ENCODE measurements at places on chromosomes 13 and 19.
A peak's percentile ranks its signal among the peaks of the same experiment; 100 is the strongest.

- peak; percentile 33 for DNase-seq
Measured at GRCh38 chr13:40446365-40446764, 220.1 kb downstream of the FOXO1 start.

DNA sequence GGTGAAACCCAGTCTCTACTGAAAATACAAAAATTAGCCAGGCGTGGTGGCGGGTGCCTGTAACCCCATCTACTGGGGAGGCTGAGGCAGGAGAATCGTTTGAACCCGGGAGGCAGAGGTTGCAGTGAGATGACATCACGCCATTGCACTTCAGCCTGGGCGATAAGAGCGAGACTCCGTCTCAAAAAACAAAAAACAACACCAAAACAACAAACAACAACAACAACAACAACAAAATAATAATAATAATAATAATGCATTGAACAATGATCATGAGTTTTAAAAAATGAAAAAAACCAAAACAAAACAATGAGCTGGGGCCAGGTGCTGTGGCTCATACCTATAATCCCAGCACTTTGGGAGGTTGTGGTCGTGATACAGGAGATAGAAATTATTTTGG is 23.1 kb upstream of the HOMER3 start:
- no peak for DNase-seq

- no peak for DNase-seq
Measured at GRCh38 chr13:86569119-86569518, 769.9 kb upstream of the SLITRK6 start.

- DNase-seq, result no peak
Measured at GRCh38 chr19:13961826-13962698, 9.8 kb downstream of the DCAF15 start.

GRCh38 chr13:45104261-45104660 is 16.0 kb upstream of the GTF2F2 start:
- no peak for DNase-seq

GRCh38 chr13:80276371-80277289 is 64.3 kb downstream of the SPRY2 start:
- peak; percentile 96 for DNase-seq

DNA sequence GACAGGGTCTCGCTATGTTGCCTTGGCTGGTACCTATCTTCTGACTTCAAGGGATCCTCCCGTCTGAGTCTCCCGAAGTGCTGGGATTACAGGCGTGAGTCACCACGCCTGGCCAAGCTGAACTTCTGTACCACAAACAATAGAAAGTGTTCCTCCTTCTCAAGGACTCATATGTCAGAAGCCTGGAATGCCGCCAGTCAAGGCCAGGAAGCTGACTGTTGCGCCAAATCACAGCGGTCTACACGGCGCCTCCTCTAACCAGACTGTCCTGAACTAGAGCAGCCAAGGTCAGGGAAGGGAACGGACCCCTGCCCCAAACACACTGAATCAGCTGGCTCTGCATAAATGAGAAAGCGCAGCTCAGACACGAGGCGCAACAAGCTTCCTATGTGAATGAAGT is 14.6 kb downstream of the RAB20 start:
- DNase-seq, result peak; percentile 92

- DNase-seq, result no peak
Measured at GRCh38 chr13:87769445-87769844, 98.3 kb downstream of the SLITRK5 start.

GRCh38 chr19:10450853-10451609 is 30.7 kb downstream of the PDE4A start:
- no peak for DNase-seq

All from renal cortical epithelial cell (primary cell).